GM23248 (cell line): ENCODE measurements at places on chromosomes 7 and 10.

- peak; percentile 10 for DNase-seq
Observed at GRCh38 chr7:79531905-79532664, 78.6 kb upstream of the MAGI2 start.

GRCh38 chr10:84270708-84271107 is 25.9 kb downstream of the RGR start:
- DNase-seq = no peak

DNA sequence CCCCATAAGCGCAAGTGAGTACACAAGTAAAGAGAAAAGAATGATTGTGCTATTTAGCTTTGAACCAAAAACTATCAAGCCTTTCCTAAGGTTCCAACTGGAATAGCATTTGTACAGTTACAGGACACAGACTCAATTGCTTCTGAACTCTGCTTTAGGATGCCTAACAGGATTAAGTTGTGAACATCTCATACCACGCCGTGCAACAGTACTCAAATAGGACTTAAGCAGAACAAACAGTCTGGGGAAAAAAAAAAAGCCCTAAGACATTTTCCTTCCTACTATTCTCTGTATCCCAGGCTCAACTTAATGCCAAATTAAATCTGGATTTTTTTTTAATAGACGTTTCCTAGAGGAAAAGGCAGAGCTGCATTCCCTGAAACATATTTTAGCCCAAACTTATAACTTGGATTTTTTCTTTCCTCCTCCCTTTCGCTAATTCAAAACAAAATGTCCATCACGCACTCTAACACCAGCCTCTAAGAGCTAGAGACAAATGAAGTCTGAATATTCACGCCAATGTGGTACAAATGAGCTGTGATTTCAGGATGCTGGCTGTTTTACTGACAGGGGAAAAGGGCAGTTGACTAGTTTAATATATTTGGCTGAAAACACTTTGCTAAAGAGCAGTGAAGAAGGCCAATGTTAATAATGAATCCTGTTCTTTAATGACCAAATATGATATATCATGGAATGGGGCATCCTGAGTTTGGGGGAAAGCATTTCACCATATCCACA is 68.6 kb downstream of the CALD1 start:
- DNase-seq = no peak

DNA sequence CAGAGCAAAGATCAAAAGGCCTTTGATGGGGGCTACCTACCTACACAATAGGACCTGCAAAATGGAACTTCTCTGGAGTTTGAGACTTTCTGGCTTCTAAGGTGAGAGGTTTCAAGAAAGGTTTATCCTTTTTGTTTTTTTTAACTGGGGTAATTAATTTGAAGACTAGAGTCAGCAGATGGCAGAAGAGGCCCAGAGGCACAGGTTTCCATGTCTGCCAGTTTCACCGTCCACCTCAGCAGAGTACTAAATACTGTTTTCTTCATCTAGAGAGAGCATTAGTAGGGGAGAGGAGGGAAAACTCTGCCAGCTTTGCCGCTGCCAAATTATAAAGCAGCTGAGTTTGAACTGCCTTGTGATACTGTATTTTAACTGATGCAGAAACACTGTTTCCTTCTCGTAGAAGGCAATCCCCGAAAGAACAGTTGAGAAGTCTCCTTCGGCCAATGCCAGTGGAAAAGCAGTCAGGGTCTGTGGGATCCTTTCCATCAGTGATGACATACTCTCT is 138.7 kb downstream of the SLC25A13 start:
- DNase-seq = no peak

DNA sequence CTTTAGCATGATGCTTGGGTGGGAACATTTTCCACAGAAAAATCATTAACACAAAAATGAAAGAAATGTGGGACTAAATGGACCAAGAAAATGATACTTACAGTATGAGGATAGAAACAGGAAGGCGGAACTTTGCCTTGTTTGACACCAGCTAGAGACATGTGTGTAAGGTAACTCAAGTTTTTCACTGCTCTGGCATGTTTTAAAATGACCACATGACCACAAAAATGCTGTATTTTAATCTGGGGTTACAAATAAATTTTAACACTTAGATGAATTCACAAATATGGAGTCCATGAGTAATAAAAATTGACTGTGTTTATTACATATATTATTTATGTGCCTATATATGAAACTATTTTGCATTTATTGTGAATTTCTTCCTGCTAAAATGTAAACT is 100.9 kb upstream of the PHYHIPL start:
- no peak for DNase-seq

GRCh38 chr7:127536741-127537140 is 48.7 kb downstream of the GCC1 start:
- peak; percentile 22 for DNase-seq
